CD4-positive, alpha-beta T cell treated with Interleukin-6 for 4 hours (primary cell): ENCODE measurements at places on chromosomes 2 and 18.

- no peak for DNase-seq
Measured at GRCh38 chr2:53422979-53423378, 344.6 kb upstream of the CHAC2 start.

DNA sequence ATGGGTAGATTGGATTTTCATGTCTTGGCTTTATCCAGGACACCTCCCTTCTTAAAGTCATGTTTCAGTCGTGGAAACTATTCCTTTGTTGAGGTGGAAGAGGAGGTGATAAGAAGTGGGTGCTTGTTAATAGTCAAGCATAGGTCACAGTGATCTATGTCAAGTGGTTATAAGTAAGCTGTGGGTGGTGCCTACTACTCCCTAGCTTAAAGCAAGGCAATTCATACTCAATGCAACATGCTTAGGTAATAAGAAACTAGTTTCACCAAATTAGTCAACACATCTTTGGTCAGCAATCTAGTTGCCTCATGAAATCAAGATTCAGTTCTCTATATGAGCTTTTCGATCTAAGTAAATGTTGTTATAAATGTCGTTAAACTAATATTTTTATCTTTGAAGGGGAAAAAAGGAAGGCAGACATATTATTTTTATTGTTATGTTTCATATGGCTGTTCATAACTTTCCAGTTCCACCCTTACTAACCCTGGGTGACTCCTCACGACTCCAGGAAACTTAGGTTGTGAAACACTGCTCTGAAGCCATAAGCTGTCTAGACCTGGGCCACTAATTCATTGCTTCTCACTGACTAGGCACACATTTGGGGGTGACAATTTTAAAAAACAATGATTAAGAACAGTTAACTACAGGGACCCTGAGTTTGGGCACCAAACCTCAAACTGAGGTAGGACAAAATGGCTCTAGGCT, 5.8 kb upstream of the ABCB11 start:
- no peak for DNase-seq

DNA sequence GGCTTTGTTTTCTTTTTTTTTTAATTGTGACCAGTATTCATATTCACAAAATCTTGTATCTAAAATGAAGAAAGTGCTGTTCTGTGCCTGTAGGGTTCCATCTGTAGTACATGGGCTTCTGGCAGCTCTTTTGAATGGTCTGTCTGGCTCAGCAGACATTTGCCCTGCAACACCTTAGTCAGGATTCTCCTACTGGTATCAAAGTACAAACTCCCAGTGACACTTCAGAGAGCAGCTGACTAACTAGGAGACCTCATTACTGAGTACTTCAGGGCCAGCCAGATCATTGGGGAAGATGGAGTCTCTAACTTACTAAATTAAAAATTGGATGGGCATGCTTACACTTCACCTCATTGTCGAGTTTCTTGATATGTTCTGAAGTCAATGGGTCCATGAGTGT, 39.7 kb downstream of the GRHL1 start:
- no peak for DNase-seq

GRCh38 chr2:28390746-28391563, 1.7 kb upstream of the FOSL2 start:
- DNase-seq, result no peak

GRCh38 chr2:239178954-239179353, 221.9 kb downstream of the HDAC4 start:
- no peak for DNase-seq
